ENCODE measurements at places on chromosomes 3 and 15.
A peak's percentile ranks its signal among the peaks of the same experiment; 100 is the strongest.

DNA sequence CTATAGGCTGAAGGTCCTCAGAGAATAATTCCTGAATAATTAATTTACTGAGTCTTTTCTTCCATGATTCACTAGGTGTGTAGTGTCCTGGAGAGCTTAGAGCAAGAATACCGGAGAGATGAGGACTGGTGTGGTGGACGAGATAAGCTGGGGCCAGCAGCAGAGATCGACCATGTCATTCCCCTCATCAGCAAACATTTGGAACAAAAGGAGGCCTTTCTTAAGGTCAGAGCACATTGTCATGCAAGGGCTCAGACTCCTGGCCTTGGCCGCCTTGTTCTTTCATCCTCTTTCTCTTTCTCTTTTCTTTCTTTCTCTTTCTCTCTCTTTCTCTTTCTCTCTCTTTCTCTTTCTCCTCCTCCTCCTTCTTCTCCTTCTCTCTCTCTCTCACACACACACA lies 291.4 kb upstream of the UMPS start:
- DNase-seq: no peak

DNA sequence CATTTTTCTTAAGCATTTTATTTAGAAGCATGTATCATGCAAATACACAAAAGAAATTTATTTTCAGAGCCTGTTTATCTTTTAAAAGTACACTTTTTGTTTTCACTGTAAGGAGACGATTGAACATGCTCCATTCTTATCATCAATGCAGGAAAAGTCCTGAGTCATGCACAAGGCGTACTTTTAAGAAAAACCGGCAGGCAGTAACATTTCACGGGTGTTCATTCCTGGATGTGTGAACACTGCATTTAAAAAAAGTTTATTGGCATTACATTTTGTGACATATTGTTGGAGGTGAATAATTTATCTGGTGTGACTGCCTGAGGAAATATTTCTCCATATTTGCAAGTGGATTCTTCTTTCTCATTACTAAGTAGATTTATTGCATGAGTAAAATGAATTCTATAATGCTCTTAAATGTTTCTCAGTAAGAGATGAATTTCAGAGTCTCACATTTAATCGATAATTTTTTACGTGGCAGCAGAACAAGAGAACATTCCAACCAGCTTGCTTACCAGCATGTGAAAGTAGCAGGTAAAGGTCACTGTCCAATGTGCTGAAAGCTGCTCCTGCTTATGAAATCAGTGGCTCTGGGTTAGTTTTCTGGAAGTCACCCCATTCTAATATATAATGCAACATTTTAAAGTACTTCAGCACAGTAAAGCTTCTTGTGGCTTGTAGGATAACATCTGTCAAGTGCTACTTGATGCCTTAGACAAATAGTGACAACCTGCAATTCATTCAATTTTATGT lies 87.0 kb downstream of the SV2B start:
- peak; percentile 15 for DNase-seq

DNA sequence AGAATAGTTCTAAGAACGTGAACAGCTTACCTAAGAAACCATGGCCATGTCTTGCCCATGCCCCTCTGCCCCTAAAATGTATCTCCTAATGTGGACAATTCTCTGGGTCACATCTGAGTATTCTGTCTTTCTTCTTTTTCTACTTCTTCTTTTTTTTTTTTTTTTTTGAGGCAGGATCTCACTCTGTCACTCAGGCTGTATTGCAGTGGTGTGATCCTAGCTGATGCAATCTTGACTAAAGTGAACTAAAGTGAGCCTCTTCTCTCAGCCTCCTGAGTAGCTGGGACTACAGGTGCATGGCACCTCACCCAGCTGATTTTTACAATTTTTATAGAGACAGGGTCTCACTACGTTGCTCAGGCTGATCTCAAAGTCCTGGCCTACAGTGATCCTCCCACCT lies 204.8 kb upstream of the ZPLD1 start:
- DNase-seq: no peak

DNA sequence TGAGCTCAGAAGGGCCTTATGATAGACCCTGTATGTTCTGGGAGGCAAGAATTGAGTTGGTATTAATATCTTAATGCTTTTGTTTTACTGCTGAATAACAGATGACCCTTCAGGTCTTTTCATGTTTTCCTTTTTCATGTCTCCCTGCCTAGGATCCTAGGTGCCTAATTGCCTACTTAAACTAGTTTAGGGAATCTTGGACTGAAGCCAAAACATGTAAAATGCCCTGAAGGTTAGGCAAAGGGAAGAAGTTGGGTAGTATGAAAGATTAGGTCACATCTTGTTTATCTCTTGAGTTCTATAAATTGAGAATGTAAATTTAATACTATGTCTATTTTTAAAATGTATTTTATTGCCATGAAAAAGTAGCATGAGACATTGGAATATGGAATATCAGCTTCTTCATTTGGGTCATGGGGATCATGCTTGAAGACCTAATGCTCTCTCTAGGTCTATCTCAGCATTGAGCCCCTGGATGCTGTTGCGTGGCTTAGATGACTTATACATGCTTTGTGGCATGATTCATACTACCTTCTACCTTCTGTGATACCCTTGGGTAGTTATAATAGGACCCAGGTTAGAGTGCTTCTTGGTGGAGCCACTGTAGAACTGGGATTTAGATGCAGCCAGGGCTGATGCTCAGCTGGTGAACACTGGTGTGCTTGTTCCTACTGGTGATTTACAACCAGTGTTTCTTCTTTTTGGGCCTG lies 26.4 kb downstream of the RBM6 start:
- no peak for DNase-seq

DNA sequence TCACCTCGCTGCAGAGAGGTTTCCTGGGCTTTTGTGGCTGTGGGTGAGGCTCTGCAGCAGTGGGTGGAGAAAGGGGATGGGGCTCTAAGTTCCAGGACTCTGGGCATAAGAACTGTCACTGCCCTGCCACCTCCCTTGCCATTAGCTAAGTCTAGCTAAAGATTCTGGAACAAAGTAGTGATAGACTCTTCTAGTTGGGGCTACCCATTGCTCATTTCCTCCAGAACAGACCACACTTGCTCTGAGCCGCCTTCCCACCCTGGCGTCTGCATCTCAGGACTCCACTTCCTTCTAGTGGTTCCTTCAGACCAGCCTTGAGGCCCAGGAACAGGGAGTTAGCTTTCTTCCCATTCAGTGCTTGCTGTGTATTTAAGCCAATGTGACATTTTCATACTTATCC lies 7.5 kb downstream of the ARHGAP31 start:
- DNase-seq: no peak

DNA sequence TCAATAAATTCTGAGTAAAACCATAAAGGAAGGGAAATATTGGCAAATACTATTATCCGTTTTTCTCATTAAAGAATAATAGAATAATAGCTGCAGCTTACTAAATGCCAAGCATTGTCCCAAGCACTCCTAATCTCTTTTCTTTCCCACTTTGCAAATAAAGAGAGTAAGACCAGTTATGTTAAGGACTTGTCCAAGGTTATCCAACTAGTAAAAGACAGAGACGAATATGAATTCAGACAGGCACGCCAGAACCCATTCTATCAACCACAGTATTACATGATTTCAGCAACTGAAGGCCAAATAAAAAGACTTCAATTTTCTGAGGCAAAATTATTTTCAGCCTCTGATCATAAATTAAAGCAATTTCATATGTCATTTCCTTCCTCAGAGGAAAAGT lies 235.5 kb downstream of the STAG1 start:
- DNase-seq: no peak

DNA sequence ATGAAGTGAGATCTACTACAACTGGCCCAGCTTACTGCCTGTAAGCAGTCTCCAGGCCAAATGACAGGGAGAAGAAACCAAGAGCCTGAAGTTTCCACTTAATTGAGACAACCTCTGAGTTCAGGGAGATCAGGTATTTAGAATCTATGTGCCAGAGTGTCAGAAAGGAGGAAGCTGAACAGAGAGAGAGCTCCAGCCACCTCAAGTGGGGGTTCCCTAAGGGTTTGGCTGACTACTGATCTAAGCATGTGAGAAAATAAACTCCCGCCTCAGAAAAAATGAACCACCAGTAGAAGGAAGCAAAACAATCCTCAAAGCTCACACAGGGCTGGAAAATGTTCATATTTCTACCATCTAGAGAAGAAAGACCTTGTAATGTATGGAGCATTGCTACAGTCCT lies 25.0 kb downstream of the ADAM10 start:
- DNase-seq: no peak

- DNase-seq: no peak
Observed at GRCh38 chr3:141575879-141576743, 89.3 kb downstream of the RASA2 start.

DNA sequence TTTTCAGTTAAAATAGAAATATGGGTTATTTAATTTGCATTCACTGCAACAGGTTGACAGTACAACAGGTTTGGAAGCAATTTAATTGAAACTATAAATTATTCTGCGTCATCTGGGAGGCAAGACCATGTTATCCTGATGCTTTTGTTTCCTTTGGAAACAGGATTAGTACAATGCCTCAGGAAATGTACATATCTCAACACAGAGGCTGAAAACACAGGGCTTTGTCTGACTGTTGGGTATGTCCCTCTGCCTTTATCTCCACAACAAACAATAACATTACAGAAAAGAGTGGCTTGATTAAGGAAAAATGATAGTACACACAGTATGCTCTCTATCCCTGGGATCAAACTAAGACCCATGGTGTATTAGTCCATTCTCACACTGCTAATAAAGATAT lies 95.7 kb downstream of the KCNMB2 start:
- no peak for DNase-seq

GRCh38 chr15:66820481-66821176 lies 118.6 kb downstream of the SMAD6 start:
- DNase-seq: no peak

GRCh38 chr3:63976161-63976871 lies 47.0 kb downstream of the PSMD6 start:
- peak; percentile 46 for DNase-seq

DNA sequence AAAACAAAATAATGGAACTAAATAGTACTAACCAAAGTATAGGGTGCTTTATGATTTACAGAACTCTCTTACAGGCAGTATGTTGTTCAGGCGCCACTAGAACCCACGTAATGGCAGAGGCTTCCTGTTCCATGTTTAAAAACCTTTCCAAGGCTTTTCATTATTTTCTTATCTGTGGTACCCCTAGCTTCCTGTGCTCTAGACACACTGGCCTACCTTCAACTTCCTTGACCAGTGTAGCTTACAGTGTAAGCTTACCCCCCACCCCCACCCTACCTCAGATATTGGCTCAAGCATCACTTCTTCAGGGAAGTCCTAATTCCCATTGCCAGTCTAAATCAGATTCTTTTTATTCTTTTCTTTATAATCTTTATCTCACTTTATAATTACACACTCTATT lies 2.9 kb downstream of the NR2C2 start:
- no peak for DNase-seq

DNA sequence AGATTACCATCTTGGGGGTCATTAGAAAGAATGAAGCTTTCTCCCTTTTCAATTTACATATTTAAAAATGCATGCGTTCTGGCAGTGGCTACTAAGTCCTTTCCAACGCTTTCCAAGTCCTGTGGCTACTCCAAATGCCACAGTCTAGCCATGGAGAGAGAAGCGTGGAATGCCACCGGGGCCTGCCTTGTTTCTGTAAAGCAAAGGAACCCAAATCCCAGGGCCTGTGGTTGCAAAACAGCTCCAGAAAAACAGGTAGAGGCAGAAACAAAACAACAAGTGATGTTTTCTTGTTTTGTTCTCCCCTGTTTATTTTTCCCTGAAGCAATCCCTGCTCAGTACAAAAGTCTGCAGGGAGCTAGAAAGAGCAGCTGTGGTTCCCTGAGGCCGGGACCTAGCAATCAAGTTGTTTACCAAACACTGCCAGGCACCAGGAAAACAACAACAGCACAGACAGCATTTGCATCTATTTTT lies 85.5 kb downstream of the FOXP1 start:
- no peak for DNase-seq

DNA sequence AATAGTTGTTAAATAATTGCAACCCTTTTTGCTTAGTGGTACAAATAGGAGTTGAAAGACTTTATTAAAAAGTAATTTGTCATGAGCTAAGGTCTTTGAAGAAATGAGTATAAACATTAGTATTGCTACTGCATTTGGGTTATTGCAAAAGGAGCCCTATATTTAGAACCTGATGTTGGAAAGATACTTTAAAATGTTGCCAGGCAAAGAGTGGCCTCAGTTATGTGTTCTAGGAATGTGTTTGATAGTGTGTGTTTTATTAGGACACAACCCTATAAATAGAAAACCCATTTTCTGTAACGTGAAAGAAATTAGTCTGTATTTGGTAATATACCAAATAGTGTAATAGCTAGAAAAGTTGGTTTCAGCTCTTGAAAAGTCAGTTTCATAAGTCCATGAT lies 10.7 kb downstream of the VPS8 start:
- no peak for DNase-seq

DNA sequence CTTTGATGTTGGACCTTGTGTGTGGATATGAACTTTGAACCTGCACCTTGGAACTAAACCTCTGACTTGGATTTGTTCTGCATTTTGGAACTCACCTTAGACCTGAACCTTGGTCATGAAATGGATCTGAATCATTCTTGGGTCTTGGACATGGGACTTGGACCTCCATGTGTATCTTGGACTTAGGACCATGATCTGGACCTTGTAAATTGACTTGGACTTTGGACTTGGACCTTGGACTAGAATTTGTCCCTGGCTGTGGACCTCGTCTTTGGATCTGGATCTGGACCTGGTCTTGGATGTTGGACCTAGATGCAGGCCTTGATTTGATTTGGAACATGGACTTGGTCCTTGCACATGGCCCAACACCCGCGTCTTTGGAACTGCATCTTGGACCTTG lies 45.4 kb downstream of the ZNF589 start:
- no peak for DNase-seq

- DNase-seq: no peak
Observed at GRCh38 chr3:4586381-4586780, 93.2 kb downstream of the ITPR1 start.

- no peak for DNase-seq
Observed at GRCh38 chr3:191260431-191261303, 61.6 kb downstream of the OSTN start.

DNA sequence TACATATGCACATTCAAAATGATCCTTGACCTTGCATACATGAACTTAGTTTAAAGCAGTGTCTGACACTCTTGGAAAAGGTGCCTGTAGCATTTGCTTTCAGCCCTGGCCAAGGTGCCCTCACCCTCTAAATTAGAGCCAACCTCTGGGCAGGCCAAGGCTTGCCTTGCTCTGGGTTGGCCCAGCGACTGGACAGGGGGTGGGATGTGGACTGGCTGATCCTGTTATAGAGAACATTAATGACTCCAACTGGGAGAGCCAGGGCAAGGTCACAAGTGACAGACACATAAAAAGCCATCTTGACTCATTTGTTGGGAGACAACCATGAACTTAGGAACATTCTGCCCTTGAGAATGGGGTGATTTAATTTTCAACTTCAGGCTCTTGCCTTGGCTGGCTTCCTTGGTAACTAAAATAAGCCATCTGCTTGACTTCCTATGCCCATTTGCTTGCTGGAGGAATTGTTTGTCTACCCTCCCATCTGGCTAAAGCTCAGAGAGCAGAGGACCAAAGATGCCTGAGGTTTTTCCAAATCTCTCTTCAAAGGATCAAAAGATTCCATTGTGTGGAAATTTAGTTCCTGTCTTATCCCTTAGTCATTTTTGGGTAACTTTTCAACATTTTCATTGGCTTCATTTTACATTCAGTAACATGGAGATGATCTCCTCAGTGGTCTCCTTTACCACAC lies 403.7 kb downstream of the SOX2 start:
- DNase-seq: no peak
